ENCODE measurements at places on chromosomes 3 and 15.

DNA sequence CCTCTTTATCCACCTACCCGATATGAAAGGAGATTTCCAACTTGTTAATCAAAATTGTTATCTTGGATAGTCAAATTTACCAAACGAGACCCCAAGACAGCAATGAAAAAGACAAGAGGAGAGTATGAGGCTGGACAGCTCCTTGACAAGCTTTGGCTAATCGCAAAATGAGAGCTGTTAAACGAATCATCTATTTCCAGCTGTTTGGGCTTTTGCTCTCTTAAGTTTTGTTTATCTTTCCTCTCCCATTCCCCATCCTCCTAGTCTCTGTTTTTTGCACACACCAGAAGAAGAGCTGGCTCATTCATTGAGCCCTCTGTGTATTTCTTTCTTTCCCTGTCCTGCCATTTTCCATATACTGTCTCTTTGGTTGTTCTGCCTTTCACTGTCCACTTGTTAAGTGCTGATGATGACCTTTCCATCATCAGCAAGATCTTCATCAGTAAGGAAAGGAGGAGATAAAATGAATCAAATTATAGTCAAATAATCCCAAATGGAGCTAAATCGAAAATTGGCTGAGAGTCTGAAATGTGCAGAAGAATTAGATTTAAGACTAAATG is 161.6 kb downstream of the SLC9A9 start:
- no peak for DNase-seq

DNA sequence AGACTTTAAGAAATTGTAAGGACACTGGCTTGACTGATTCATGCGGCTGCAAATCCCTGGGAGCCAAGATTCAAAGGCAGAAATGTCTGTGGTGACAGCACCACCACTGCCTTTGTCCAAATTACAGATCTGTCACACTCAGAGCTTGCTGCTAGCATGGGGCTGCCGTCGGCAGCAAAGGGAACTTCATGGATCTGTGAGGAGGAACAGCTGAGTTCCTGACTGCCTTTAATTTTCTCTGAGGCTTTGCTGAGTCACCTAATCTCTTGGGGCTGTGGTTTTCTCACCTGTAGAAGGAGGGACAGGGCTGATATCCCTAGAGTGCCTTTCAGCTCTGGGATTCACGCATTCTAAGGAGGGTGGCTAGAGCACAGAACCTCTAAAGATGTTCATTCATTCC is 4.1 kb upstream of the PAK6 start:
- DNase-seq = no peak

- no peak for DNase-seq
Observed at GRCh38 chr3:100563652-100564211, 45.7 kb upstream of the ADGRG7 start.

GRCh38 chr3:145032791-145033190 is 1061.2 kb downstream of the DIPK2A start:
- no peak for DNase-seq

- no peak for DNase-seq
Observed at GRCh38 chr15:52552303-52552702, 16.5 kb downstream of the ARPP19 start.
